RPMI8226 (cell line): ENCODE measurements at places on chromosomes 7 and 10.
A peak's percentile ranks its signal among the peaks of the same experiment; 100 is the strongest.

DNA sequence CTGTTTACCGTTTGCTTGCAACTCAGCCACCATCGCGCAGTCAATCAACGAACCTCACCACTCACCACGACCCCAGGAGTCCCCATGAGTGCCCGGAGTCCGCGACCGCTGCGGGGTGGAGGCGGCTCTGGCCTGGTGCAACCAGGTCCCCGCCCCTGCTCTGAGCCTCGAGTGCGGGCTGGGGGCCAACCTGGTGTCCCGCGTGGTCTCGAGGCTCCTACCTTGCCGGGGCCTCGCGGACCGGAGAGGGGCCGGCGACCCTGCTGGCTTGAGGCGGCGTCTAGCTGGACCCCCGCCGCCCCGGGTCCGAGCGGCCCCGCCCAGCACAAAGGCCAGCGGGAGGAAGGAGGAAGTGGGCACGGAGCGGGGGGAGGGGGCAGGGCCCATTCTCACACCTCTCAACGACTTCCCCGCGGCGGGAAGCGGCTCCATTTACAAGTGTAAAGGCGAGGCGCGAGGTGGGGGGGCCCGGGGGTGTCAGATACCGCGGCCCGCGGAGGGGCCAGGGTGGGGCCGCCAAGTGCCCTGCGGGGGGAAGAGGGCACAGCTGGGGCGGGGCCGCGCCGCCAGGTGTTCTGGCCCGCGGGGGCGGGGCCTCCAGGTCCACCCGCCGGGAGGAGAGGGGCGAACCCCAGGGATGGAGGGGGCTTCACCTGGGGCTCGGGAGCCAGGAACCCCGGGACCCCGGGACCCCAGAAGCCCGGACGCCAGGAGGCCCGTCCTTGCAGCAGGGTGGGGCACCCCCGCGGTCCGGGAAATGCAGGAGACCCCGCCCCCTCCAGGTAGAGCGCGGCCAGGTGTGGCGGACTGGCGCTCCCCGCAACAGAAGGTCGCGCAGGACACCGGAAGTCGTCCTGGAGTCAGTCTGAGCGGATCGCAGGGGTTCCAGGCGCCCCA is 8.6 kb downstream of the CTBP2 start:
- peak; percentile 19 for DNase-seq

- DNase-seq: no peak
These were observed 33.1 kb upstream of the MBL2 start for GRCh38 chr10:52805414-52806285.

DNA sequence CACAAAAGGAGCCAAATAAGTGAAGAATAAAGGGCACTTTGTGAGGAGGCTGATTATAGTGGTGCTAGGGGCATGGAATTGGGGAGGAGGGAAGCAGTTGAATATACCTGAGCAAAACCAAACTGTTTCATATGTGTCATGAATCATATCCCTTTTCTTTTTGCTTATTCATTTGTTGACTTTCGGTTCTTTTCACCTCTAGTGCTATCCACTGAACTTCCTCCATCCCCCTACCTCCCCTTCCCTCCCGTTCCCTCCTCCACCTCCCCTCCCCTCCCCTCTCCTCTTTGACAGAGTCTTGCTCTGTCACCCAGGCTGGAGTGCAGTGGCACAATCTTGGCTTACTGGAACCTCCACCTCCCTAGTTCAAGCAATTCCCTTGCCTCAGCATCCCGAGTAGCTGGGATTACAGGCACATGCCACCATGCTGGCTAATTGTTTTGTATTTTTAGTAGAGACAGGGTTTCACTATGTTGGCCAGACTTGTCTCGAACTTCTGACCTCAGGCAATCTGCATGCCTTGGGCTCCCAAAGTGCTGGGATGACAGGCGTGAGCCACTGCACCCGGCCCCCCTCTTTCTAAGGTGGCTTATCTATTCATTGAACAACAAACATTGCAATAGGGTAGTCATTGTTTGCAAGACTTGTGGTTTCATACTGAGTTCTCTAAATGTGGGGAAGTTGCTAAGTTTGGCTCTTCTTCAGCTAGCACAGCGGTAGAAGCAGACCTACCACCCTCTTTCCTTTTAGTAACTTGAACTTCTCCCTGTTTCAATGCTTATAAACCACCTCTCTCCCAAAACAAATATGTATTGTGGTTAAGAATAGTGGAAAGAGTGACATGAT is 150.4 kb upstream of the PRPS1L1 start:
- DNase-seq: peak; percentile 65

GRCh38 chr7:115511330-115511729 is 519.2 kb downstream of the TFEC start:
- DNase-seq: no peak

- no peak for DNase-seq
These were observed 179.3 kb downstream of the ATRNL1 start for GRCh38 chr10:115272482-115272881.

DNA sequence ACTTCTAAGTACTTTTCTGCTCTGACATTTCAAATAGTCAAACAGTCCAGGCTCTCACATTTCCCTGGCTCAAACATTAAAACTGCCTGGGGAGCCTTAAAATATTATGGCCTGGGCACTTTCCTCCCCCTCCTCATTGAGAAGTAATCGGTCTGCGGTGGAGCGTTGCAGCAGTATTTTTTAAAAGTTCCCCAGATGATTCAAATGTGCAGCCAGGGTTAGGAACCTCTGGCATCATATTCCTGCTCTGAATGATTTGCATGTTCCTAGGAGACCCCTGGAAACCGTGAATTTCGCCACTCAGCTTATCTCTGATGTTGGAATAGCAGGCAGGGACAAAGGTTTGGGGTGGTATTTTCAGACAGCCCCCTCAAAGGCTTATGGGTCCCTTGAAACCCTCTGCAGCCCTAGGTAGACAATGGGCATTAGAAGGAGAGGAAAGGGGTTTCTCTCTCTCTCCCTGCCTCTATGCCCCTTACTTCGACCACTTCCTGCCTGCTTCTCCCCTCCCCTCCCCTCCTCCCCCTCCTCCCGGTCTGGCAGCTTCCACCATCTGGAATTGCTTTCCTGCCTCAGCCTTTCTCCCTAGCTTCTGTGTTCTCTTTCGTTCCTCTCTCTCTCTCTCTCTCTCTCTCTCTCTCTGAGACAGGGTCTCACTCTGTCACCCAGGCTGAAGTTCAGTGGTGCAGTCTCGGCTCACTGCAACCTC is 622.2 kb downstream of the GALNT17 start:
- no peak for DNase-seq
